Fibroblast of mammary gland (primary cell): ENCODE measurements at places on chromosomes 6 and 20.

DNA sequence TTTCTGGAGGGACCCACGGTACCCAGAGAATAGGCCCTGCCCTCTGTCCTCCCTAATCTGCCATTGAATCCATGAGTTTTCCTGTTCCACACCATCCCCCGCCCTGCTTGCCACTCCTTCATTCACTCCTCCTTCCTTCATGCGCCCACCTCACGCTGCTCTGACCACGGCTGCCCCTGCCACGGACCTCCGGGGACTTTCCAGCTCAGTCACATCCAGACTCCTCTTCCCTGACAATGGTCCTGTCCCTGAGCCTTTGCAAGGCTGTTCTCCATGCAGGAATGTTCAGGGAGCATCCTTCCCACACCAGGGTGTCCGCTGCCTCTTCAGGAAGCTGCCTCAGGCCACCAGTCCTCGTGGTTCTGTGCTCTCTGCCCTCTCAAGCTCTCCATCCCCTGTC, 25.9 kb downstream of the GLP1R start:
- DNase-seq: no peak

DNA sequence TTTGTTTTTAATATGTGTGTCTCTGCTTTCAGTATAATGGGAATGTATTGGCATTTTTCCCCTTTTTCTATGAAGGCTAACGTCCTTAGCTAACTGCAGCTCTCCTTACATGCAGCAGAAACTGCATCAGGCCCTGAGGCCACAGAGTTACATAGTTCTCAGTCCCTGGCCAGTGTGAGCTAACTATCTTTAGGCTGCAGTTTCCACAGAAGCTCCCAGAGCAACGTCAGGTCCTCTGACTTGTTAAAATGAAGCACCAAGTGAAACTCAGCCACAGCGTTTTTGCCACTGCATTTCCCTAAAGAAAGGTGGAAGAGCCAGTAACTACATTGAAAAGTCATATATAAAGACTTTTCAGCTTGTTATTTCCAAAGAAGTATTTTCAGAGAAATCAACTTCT, 244.7 kb downstream of the CBLN4 start:
- no peak for DNase-seq

DNA sequence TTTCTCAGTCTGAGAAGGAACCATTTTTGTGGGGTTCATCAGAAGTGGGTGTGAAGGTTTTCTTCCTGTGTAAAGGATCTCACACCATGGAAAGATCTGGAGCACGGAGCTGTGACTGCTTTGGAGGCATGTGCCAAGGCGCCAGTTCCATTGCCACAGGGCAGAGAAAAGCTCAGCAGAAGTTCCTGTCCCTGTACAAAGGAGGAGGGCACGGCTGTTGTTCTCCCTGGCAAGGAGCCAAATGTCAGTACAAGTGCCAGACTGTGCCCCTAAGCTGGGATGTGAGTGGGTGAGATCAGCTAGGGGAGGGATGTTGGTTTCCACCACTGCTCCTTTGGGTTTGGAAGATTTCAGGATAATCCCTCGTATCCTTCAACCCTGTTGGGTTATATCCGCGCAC, 117.3 kb downstream of the CRYBG1 start:
- DNase-seq: no peak

GRCh38 chr6:122800906-122801305, 11.8 kb downstream of the SMPDL3A start:
- DNase-seq: no peak

DNA sequence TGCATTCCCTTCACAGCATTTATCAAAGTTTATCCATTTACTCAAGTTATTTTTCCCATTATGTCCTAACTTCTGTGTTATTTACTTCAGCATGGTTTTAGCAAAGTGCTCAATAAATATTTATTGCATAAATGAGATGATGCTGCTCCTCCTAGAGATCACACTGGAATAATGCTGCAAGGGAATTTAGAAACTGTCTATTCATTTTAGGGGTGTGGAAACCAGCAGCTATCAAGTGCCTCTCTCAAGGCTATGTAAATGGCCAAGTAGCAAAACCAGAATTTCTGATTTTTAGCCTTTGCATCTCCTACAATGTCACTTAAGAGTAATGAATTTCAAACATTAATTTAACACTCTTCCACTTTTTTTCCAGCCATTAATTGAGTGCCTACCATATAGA, 316.2 kb downstream of the COL12A1 start:
- DNase-seq: no peak

- DNase-seq: peak; percentile 82
These were observed 39.2 kb downstream of the DYNLT1 start for GRCh38 chr6:158605266-158605878.

DNA sequence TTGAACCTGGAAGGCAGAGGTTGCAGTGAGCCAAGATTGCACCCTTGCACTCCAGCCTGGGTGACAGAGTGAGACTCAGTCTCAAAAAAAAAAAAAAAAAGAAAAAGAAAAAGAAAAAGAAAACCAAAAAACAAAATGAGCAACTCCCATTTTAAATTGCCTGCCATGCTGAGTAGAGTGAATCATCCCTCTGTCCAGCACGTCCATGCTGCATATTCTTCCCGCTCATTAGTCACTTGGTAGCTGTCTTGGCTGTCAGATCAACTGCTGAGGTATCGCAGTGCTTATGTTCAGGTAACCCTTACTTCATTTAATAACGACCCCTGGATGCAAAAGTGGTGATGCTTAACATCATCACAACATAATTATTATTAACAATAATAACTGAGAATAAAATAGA, 72.6 kb upstream of the RNF24 start:
- peak; percentile 60 for DNase-seq

GRCh38 chr20:50498071-50498776, 12.0 kb upstream of the PTPN1 start:
- DNase-seq: peak; percentile 89

DNA sequence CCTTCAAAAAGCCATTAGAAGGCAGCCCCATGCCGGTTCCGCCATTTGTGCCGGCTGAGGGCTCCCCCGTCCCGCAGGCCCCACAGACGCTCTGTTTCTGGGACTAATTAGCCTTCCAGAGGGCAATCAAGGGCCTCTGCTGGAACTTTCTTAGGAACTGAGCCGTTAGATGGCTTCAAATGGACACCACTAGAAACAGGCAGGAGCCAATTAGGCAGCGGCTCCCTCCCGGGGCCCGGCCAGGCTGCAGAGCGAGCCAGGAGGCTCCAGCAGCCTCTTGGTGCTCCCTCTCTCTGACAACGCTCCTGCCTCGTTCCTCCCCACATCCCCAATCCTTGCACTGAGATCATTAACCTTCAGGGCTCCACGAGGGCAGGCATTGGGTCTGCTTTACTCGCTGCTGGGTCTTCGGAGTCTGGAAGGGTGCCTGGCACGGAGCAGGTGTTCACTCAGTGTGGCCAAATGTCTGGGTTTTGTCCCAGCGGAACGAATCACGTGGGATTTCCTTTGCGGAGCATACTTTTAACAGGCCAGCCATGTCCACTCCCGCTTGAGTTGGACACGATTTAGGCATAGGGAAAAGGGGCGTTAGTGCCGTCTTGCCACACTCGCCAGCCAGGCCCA, 98.3 kb downstream of the TMEM242 start:
- no peak for DNase-seq

GRCh38 chr6:152534541-152534940, 102.6 kb downstream of the SYNE1 start:
- DNase-seq: no peak
